NCI-H2029 (cell line): ENCODE measurements at places on chromosomes 6 and 20.

- DNase-seq = no peak
These were observed 36.4 kb upstream of the APCDD1L start for GRCh38 chr20:58551631-58552030.

- DNase-seq = no peak
These were observed 189.4 kb upstream of the ECI2 start for GRCh38 chr6:4324746-4325145.

DNA sequence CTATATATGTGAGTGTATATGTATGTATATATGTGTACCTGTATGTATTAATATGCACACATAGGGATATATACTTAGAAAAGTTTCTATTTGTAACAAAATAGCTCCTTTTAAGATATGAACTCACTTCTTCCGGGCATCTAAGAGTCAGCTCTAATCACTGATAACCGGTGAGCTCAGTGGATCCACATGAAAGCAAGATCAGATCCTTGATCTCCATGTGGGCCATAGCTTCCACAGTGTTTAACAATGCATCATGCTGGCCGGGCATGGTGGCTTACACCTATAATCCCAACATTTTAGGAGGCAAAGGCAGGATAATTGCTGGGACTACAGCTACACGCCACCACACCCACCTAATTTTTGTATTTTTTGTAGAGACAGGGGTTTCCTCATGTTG, 52.6 kb downstream of the ECT2L start:
- DNase-seq = no peak

- DNase-seq = no peak
These were observed 66.5 kb downstream of the DTNBP1 start for GRCh38 chr6:15596186-15596896.

GRCh38 chr6:37663019-37663810, 34.5 kb downstream of the MDGA1 start:
- DNase-seq = no peak

- DNase-seq = peak; percentile 60
These were observed 930 bp downstream of the THBD start for GRCh38 chr20:23048283-23049200.

DNA sequence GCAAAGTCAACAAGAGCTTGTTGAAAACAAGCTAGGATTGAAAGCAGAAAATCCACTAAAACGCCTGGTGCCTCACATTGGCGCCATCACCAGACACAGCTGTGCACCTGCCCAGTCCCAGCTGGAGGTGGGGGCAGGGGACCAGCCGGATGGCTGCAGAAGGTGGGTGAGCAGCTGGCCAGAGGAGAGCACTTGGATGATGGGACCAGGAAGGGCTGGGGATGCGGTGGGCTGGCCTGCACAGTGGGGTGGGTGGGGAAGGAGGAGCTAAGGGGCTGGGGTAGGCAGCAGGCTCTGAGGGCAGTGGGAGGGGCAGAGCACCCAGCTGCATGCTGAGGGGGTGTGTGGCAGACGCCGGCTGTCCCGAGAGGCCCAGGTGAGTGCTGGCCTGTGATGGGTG, 7.1 kb downstream of the CABLES2 start:
- DNase-seq = no peak

DNA sequence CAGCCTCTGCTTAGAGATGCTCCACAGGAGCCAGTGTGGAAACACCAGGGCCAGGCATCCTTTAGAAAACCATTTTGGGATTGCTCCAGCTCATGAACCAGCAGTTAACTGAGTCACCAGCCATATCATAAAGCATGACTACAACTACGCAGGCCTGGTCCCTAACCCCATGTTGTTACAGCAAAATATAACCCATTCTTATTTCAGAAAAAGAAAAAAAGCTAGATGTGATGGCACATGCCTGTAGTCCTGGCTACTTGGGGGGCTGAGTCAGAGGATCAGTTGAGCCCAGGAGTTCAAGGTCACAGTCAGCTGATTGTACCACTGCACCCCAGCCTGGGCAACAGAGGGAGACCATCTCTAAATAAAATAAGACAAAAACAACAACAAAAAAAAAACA, 36.8 kb downstream of the C6orf15 start:
- no peak for DNase-seq

DNA sequence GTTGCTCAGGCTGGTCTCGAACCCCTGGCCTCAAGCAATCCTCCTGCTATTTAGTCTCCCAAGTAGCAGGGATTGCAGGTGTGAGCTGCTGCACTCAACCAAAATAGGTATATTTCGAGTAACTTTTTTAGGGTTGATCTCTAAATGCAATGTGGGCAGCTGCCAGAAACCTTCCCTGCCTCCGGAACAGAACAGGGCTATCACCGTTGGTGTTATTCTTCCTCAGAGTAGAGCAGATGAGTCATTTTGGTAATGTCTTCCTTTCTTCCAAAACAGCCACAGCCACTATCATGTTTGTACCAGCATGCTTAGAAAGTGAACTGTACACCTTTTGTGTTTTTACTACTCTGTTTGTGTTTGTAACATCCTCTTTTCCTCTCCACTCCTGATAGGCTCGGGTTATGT, 44.1 kb downstream of the SNX9 start:
- DNase-seq = no peak

GRCh38 chr6:152404086-152404857, 232.9 kb downstream of the SYNE1 start:
- DNase-seq = no peak

DNA sequence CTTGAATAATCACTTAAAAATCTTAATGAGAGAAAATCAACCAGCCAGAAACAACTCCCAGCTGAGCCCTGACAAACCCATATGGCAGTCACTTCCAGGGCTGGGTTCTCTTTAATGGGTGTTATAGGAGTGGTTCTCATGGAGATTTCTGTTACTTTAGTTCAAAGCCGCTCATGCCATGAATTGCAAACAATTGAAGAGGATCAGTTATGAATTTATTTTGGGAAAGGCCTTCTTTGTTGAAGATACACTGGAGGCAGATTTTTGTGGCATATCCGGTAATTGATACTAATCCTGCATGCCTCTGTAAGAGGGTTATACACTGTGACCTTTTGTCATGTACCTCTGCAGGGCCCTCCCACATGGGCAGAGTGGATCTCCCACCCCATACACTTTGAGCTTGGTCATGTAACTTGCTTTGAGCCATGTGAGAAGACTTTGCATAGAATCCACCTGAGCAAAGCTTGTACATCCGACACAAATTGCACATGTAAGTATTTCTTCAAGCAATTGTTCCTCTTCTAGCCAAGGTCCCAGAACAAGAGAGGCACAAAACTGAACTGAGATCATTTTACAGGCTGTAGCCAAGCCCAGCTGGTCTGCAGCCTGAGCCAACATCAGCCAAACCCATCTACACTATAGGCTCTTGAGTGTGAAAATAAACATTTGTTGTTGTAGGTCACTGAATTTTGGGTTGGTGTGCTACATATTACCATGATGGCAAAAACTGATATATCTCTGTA, 492.3 kb downstream of the PREX1 start:
- DNase-seq = peak; percentile 39

GRCh38 chr20:15512916-15513315, 1060.3 kb downstream of the KIF16B start:
- no peak for DNase-seq

DNA sequence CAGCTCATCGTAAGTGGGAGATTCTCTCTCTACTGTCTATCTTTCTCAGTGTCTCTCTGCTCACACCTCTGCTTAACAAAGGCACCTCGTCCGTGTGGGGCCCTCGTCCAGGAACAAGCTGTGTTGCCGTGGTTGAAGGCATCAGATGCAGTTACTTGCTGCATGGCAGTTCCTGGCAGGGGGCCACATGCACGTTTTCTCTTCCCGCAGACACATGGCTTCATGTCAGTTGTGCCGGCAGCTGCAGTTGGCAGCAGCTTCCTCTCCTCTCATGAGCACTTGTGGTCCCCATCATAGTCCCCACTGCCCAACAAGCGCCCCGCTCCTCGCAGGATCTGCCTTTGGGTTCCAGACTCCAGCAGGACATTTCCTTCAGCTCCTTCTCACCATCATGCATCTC, 7.1 kb upstream of the AFDN start:
- DNase-seq = peak; percentile 28

GRCh38 chr6:6005051-6006005, 1.4 kb downstream of the NRN1 start:
- peak; percentile 36 for DNase-seq

DNA sequence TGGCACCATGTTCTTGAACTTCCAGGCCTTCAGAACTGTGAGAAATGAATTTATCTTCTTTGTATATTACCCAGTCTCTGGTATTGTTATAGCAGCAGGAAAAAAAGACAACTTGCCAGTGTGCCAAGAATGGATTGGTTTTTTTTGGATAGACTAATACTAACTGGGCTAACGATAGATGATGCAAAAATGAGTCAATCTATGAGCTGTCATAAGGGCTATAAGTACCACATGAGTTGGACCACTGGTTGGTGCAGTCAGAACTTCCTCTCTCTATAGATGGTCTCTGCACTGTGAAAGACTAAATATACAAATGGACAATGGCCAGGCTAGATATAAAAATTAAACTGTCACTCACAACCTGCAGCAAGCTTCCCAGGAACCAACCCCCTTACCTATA, 87.6 kb upstream of the COL21A1 start:
- no peak for DNase-seq

GRCh38 chr6:111592726-111593511, 12.8 kb downstream of the TRAF3IP2 start:
- no peak for DNase-seq
